ENCODE measurements at places on chromosomes 1 and 21. TPM values are rescaled to one million over a fixed set of nuclear protein-coding genes. Genes with fewer than 3 reads are reported as not detected.

GRCh38 chr1:90778486-90778885 lies 61.4 kb upstream of the BARHL2 start:
- DNase-seq: no peak

GRCh38 chr1:230067871-230068620 lies 1.0 kb downstream of the GALNT2 start:
- DNase-seq: no peak

Gene FABP3
- total RNA-seq: 6.5 TPM

Gene GJA5
- total RNA-seq: 19.6 TPM

Gene TMEM82
- not detected for total RNA-seq

DNA sequence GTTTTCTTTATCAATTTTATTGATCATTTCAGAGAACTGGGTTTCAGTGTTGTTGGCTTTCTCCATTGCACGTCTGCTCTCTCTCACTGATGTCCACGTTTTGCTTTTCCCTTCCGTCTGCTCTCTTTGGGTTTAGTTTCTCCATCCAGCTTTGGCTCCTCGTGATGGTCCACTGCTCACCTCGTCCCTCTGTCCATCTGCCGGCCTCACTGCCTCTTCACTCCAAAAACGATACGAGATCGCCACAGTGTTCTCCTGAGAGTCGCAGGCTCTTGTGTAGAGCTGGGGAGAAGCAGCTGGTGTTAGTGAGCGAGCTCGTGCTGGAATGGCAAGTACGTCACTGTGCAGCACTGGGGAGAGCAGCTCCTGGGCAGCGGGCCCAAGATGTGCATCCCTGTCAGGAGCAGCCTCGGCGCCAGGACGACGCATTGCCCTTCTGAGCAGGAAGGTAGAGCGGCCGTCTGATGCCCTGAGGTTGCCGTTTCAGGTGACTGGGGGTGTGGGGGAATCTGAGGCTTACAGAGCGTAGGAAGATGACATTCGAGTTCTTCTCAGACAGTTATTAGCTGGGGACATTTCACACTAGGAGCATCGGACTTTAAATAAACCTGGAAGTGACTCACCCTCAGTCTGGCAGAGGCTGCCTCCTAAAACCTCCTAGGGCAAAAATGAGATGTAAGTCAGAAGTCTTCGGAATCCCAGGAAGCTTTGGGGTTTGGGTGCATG lies 31.4 kb upstream of the PCBP3 start:
- peak; percentile 33 for DNase-seq

Gene TMPRSS3
- not detected for total RNA-seq

GRCh38 chr1:230827801-230828200 lies 40.5 kb downstream of the C1orf198 start:
- no peak for DNase-seq

GRCh38 chr1:187922255-187922654 lies 1093.5 kb downstream of the PLA2G4A start:
- DNase-seq: no peak

DNA sequence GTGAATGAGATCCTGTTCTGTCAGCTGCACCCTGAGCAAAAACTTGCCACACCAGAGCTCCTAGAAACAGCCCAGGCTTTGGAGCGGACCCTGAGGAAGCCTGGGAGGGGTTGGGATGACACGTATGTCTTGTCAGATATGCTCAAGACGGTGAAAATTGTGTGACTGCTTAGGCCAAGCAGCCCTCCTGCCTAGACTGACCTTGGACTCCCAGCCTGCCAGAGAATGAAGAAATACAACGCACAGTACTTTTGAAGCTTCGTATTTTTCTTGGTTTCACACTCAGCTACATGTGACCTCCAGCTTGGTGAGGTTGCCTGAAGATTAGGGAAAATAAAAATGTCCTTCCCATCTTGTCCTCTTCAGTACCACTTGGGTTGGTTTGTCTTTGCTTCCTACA lies 15.1 kb downstream of the METTL13 start:
- no peak for DNase-seq

All from sciatic nerve (tissue), 2 donors.